Activated CD4-positive, CD25-positive, alpha-beta regulatory T cell (primary cell): ENCODE measurements at places on chromosomes 7 and 10.

- DNase-seq, result no peak
These were observed 41.1 kb downstream of the C10orf120 start for GRCh38 chr10:122658356-122659049.

DNA sequence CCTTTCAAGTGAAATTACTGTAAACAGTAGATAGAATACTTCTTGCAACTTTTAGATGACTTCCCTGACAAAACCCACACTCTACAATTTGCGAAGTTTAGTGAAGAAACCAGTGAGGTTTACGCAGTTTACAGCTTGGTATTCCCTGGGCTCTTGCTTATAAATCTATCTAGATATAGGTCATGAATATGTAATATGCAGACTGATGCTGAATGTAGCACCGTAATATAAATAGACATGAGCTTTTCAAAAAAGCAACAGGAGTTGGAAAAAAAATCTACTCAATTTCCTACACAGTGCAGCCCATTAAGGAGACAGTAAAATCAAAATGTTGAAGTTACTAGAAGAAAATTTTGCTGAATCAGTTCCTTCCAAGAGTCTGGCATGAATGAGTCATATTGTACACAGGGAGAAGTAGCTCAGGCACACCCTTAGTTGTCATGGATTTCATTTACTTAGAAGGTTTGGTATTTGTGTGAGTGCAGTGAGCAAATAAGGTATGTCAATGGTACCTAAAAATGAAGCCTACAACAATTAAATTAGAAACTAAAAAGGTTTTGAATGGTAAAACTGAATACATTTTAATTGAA, 67.7 kb upstream of the NEUROD6 start:
- no peak for DNase-seq

GRCh38 chr7:122602800-122603199, 96.1 kb downstream of the RNF133 start:
- DNase-seq, result no peak

DNA sequence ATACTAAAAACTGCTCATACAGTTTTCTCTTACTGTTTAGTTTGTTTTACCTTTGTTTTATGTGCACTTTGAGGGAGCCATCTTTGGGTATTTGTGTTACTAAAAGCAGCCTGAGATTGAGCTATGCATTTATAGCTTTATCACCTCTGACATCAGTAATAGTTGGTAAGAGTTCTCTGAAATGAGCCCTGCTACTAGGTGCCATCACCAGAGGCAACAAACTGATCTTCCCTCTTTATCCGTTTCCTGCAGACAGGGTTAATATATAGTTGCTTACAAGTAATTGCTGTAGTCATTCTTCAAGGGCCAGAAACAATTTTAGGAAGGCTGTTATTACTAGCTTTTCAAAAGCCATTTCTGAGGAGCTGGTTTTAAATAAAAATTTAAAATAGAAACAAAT, 49.1 kb downstream of the KIF20B start:
- no peak for DNase-seq

- no peak for DNase-seq
These were observed 248.5 kb downstream of the BUB3 start for GRCh38 chr10:123402656-123403055.
